Left ventricle myocardium inferior (tissue), 1 donor: ENCODE measurements at places on chromosomes 13 and 19.

DNA sequence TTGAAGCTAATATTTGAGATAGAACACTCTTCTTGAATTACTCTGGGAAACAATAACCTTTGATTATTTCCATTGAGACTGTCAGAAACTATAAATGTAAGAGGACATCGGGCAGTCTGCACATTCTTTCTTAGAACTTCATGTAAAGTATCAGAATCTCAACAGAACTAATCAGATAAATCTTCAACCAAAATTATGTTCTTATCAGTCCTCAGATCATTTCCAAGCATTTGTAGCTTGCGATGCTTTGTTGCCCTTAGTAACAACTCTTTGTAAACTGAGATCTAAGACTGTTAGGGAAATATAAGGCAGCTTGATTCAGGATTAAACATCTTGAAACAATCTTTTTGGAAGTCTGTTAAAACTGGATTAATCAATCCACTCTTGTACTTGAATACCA, 70.3 kb downstream of the FNDC3A start:
- DNase-seq, result no peak

DNA sequence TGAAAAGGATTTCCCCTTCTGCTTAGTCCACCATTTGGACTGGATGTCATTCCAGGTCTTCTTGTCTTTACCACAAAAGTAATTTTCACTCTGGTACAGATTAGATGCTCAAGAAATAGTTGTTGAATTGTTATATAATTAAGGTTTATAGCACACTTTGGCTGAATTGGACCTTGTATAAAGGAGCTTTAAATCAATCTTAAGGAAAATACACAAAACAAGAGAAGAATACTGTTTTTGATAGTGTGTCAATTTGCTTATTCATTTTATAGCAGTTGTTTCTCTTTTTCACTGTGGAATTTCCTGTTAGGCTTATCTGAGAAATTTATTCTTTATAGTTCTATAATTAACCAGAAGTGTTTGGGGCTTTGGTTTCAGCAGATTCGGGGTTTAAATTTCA, 62.7 kb upstream of the TDRD3 start:
- DNase-seq, result no peak

- no peak for DNase-seq
Observed at GRCh38 chr19:16280306-16280705, 44.3 kb upstream of the KLF2 start.

- no peak for DNase-seq
Observed at GRCh38 chr19:310141-310651, 19.0 kb upstream of the PLPP2 start.

GRCh38 chr19:13077240-13077639, 25.4 kb downstream of the LYL1 start:
- no peak for DNase-seq

DNA sequence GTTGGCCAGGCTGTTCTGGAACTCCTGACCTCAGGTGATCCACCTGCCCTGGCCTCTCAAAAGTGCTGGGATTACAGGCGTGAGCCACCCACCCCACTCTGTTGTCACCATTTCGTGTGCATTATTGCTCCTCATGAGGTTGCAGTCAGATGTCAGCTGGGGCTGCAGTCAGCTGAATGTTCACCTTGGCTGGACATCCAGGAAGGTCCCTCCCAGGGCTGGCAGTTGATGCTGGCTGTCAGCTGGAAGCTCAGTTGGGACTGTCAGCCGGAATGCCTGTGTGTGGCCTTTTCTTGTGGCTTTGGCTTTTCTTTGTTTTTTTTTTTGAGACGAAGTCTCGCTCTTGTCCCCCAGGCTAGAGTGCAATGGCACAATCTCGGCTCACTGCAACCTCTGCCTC, 6.6 kb downstream of the MEGF8 start:
- DNase-seq, result peak; percentile 37

GRCh38 chr13:35747594-35747993, 271.1 kb upstream of the MAB21L1 start:
- no peak for DNase-seq

DNA sequence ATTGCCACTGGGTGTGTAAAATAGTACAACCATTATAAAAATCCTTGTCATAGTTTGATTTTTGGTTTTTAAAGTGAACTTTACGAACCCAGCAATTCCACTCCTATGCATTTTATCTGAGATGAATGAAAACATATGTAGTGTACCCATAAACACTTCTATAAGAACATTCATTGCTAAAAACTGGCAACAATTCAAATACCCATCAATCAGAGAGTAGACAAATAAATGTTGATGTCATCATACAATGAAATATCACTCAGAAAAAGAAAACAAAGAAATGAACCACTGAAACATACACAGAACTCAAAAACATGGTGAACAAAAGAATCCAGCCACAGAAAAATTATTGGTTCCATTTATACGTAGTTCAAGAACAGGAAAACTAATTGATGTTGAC, 202.3 kb downstream of the ABCC4 start:
- DNase-seq, result no peak

GRCh38 chr13:99435116-99435515, 66.2 kb upstream of the TM9SF2 start:
- no peak for DNase-seq

DNA sequence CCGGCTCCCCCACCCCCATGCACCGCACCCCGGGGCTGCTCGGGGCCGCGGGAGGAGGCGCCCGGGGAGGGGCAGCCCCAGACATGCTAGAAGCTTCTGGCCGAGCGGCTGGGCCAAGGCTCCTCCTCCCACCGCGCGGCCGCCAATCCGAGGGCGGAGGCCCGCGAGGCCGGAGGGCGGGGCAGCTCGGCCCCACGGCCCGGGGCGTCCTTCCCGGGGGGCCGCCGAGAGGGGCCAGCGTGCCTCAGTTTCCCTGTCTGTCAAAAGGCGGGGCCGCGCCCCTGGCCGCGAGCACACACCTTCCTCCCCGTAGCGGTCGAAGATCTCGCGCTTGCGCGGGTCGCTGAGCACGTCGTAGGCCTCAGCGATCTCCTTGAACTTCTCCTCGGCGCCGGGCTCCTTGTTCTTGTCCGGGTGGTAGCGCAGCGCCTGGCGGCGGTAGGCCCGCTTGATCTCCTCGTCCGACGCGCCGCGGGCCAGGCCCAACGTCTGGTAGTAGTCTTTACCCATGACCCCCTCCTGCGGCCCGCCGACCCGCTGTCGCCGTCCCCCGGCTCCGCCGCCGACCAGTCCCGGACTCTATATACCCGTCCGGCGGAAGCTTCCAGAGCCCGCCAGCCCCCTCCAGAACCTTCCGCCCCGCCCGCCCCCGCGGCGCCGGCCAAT, at the start of gene DNAJB1:
Gene DNAJB1 (minus strand): TSS at position 558 of the 666 bp plus-strand sequence. CDS start 48 bp downstream, at position 510.
- peak; percentile 86 for DNase-seq

DNA sequence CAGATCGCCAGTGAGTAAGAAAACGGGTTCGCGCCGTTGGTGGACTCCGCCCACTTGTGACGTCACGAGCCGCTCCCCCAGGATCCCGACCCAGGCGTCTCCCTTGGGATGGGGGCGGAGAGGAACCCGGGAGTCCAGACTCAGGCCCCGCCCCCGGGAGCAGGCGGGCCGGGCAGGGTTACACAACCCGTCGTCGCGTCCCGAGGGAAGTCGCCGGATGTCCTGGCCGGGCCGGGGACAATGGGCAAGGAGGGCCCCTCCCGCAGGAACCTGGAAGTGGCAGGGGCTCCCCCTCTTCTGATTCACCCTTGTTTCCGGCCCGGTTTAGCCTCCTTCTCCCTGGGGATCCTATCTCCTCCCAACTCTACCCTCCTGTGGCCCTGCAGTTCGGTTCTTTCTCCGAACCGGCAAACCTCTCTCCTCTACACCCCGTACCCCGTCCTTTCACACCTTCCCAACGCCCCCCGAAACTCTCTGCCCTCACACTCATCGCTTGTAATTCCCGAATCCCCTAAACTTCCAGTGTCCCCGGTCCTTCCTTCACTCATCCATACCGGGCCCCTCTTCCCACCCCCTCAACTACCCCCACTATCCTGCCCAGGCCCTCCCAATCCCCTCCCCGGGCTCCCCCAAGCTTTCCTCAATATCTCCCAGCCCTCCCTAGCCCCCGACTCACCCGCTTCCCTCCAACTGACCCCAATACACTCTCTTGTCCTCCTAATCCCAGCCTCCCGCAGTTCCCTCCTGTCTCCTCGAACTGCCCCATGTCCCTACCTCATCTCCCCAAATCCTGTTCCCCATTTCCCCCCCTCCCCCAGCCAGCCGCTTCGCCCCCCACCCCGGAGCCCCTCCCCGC, 20.0 kb upstream of the ERCC1 start:
- DNase-seq, result peak; percentile 97

GRCh38 chr19:10625003-10625761, at the start of gene SLC44A2:
Gene SLC44A2 (plus strand): TSS chr19:10625553. CDS start chr19:10625634, 81 bp downstream.
- peak; percentile 86 for DNase-seq

- no peak for DNase-seq
Observed at GRCh38 chr13:45500492-45501174, 35.9 kb downstream of the COG3 start.

DNA sequence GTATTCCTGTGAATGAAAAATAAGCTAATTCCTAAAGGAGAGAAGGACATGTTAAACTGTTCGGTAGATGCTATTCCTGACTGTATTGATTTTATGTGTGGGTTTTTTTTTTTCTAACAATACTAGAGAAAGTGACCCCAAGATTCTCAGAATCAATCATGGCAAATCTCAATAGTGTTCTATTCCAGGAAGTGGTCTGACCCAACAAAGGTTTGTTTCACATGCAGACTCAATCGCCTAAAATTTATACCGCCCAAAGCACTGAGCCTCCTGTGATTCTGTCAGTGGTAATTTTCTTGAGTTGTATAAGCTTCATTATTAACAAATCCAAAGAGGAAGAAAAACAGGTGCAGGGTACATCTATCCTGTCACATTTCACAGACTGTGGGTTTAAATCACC, 293.7 kb downstream of the SUCLA2 start:
- DNase-seq, result no peak

DNA sequence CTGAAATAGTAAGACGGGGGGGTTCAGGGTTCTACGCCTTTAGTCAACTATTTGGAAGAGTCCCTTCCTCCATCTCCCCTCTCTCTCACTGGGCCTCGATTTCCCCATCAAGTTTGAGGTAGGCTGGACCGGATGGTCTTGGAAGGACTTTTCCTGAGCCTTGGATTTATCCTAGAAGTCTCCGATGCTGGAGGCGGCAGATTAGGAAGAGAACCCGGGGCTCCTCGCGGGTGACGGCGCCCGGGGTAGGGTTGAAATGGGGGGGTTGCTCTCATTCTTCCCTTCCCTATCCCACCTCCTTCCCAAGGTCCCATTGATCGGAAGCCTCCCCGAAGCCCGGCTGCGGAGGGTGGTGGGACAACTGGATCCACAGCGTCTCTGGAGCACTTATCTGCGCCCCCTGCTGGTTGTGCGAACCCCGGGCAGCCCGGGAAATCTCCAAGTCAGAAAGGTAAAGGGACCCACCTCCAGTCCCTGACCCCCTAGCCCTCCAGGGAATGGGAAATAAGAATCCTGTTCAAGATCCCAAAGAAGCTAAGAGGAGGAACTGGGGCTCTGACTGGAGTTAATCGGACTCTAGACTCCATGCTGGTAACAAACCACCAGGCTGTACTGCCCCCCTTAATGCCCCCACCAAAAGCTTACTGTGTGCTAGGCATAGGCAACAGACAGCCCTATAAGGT, 781 bp downstream of the QPCTL start:
- peak; percentile 79 for DNase-seq

DNA sequence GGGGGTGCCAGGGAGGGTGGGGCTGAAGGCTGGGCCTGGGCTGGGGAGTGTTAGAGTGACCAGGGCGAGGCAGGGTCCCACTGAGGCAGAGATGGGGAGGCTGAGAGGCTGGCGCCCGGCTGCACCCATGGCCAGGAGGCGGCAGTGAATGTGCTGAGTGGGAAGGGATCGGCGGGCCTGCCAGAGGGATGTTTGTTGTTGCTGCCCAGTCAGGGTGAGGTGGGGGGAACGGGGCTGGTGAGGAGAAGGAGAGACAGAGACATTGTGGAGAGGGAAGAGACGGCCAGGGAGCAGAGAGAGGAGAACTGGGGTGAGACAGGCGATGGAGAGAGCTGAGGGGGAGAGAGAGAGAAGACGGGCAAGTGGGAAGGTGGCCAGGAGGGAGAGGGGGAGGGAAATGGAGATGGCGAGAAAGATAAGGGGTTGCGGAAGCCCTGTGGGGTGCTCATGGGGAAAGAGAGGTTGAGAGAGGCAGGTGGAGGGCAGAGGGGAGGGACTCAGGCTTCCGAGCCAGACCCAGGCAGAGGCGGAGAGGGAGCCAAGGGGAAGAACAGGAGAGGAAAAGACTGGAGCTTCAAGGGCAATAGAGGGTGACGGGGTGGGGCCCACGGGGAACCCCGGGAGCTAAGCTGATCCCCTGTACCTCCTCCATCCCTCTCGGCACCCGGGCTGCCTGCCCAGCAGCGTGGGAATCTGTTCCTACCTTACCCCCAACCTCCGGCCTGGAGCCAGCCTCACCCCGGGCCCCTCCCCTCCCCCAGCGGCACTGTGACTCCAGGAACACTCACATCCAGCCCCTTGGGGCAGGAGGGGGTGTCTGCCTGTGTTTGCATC, 690 bp upstream of the B3GNT8 start:
- peak; percentile 58 for DNase-seq

GRCh38 chr19:38284422-38284821, 19.6 kb upstream of the C19orf33 start:
- no peak for DNase-seq

DNA sequence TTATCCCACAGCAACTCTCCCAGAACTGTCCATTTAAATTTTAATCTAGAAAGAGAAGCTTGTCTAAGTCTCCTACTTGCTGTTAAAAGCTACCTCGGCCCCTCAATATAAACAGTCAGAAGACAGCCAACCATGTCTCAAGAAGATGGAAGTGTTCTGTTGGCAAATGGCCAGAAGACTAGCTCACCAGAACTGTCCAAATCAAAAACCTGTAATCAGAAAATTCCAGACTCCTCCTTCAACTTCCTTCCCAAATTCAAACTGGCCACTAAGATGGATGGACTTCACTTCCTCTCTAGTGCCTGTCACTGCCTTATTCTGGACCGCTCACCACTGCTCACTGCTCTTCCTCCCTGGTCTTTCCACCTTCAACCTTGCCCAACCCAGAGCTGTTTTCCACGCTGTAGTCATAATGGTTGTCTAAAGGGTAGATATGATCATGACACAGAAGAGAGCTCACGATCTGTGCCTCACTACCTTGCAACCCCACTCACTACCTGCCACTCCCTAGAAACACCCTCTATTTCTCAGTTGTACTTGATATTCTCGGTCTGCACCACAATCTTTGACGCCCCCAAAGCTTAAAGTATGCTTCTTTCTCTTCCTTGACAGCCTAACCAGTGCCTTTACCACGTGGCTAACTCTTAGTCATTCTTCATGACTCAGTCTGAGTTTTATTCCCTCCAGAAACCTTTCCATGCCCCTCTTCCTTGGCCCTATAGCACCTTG, 9.2 kb downstream of the FGF14 start:
- no peak for DNase-seq

GRCh38 chr13:24698686-24699085, 18.5 kb downstream of the ATP12A start:
- no peak for DNase-seq
